Fibroblast of the conjunctiva (primary cell): ENCODE measurements at places on chromosomes 5 and 9.

DNA sequence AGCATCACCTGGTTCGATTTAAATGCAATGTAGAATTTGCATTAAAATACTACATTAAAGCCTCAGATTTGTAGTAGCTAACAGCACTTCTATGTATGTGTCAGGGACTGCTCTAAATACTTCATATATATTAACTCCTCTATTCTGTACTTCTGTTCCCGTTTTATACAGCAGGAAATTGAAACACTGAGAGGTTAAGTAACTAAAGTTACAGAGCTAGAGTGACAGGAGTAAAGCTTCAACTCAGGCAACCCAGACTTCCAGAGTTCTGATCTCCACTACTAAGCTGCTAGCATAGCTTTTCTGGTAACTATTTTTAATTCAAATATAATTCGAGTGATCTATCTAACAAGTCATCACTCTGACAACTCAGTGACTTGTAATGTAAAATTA lies 619 bp upstream of the APC start:
- DNase-seq, result no peak

- DNase-seq, result no peak
These were observed 110.4 kb downstream of the NFIB start for GRCh38 chr9:14203356-14204056.

DNA sequence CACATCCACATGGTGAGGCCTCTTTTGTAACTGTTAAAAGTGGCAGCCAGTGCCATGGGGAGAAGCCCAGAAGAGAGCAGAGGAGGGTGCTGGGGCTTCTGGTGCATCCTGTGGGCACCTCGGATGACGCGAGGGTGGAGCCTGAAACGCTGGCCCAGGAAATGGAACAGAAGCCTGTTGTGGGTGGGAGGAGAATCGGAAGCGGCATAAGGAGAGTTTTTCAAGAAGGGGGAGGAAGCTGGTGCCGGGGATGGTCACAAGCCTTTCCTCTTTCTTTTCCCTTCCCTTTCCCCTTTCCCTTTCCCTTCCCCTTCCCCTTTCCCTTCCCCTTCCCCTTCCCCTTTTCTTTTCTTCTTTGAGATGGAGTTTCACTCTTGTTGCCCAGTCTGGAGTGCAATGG lies 12.9 kb downstream of the ANKRD33B start:
- no peak for DNase-seq

DNA sequence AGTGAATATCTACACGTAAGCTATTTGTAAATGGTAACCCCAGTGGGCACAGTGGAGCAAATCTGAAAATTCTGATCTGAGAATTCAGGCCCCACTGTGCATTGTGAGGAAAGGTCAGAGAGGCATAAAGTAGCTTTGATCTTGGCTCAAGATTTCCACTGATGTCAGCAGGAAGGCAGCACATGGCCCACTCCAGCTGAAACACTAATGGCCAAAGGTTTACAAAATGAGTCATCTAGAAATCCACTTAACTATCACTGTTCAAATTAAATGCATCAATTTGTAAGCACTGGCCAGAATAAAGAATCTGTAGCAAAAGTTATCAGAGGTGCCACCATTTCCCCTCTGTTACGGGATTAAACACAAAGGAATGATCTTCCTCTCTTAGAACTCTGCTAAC lies 191.6 kb downstream of the C9orf152 start:
- no peak for DNase-seq

GRCh38 chr5:118553662-118554061 lies 434.7 kb downstream of the DTWD2 start:
- DNase-seq, result peak; percentile 96

GRCh38 chr5:168852329-168852728 lies 273.2 kb upstream of the PANK3 start:
- no peak for DNase-seq

- no peak for DNase-seq
These were observed 24.3 kb upstream of the FAT2 start for GRCh38 chr5:151615431-151615830.

DNA sequence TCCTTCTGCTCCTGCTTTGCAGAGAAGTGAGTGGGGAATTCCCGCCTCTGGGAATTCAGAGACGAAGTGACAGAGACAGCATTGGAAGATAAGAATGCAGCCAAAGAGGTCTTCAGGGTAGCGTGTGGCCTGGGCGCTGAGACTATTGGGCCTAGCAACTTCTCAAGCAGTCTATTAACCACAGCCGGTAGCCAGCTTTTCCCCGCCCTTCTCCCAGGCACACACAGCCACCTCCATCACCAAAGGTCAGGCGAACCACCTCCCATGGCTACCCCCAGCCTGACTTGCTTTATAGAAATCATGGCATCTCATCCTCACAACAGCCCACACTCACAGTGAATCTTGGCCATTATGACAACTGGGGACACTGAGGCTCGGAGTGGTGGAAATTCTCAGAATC lies 124.2 kb downstream of the KCNIP1 start:
- no peak for DNase-seq

- no peak for DNase-seq
These were observed 64.3 kb upstream of the CAMK4 start for GRCh38 chr5:111159845-111160244.

GRCh38 chr5:55994495-55994997 lies at the start of gene IL6ST:
TSS of gene IL6ST (minus strand) at chr5:55994963. CDS start at chr5:55976278, 18,685 bp downstream.
- no peak for DNase-seq

DNA sequence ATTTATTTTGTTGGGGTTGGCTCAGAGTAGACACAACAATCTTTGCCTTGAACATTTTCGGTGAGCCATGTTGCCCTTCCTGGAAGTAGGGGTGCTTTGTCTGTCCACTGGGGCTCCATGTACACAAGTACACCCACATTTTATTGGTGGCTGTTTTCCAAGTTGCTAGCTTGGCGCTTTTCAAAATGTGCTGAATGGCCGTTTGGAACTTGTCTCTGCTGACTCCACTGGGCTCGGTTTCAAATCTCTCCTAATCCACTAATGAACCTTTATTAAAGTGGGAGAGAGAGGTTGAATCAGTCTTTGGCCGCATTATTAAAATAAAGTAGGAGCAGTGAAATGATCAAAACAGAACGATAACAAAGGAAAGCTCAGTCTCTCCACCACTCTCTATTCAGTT lies 64.6 kb upstream of the TAF11L2 start:
- DNase-seq, result no peak

DNA sequence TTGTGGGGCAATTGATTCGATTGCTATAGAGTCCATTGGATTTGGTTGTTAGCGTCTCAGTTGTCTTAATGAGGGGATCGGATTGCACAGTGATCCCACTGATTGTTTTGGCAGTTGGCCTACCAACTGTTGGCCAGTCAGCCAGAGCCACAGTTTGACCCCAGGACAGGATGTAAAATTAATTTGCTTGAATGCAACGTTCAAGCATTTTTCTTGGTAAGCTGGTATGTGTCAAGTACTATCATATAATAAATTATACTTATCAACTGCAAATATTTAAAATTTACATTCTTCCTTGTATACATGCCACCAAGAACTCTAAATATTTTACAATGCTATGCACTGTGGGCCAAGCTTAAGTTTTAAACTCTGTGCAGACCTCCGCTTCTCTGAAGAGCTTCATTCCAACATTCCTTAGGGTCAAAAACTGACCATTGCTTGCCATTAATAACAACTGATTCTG lies 80.4 kb upstream of the OSMR start:
- DNase-seq, result peak; percentile 29

DNA sequence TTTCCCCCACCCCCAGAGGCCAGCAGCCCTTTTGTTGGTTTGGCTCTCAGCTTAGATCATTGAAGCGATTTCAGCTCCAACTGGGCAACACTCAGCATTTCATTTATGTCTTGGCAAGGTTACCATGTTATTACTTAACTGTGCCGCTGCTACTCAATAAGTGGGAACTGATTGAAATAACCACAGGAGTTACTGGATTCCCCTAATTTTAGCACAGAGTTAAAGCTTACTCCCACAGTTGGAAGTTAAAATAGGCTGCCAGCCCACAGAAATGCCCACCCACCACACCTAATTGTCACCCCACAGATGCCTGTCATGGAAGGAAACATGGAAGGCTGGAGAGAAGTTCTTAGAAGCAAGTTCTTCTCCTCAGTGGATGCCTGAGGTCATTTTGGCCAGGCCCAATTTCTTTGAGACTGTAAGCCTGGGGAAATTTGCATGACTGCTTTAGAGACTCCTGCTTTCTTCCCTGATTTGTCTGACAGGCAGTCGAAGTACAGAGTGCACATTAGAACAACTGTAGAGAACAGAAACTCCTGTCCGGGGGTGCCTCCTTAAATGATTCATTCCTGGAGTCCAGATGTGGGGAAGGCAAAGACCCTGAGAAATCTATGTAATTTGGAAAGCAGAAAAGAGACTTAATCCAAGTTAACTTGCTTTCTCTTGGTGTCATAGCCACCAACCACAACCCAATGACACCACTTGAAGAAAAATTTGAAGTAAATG lies 370.0 kb downstream of the ZSWIM6 start:
- no peak for DNase-seq

- no peak for DNase-seq
These were observed 12.6 kb downstream of the ANKDD1B start for GRCh38 chr5:75623846-75624245.

DNA sequence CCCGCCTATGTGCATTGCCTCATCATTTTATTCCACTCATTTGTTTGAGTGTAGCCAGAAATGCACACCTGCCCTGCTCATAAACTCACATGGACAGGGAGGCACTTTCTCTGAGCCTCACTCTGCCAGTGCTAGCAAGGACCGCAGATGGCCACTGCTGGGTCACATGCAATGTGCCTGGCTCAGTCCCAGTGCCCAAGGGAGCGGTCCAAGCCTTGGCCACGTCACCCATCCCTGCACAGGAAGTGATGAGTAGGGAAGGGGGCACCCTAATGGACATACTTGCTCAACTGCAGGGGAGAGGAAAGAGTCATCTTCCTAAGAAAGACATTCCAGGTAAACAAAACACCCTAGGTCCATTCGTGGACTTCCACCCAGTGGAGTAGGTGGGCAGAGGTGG lies 630.9 kb downstream of the IRX1 start:
- no peak for DNase-seq

- no peak for DNase-seq
These were observed 133.4 kb upstream of the SPEF2 start for GRCh38 chr5:35484241-35484640.

- no peak for DNase-seq
These were observed 19.7 kb downstream of the LCP2 start for GRCh38 chr5:170277867-170278281.

DNA sequence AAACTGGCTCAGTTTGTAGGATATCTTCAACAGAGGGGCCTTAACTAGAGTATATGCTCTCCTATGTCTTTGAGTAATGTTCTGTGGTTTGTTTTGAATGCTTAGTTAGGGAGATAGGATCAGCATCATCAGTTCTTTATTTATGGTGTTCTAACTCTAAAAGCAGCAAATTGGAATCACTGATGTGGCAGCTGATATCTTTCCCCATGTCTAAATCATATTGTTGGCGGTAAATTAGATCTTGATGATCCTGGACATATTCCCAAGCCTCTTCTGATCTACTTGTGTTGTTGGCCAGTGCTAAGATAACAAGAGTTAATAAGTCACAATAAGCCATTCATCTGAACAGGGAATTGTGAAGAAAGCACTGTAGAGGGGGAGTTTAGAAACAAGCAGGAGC lies 332.4 kb upstream of the DAB2 start:
- DNase-seq, result no peak

- no peak for DNase-seq
These were observed 1647.4 kb upstream of the CDH9 start for GRCh38 chr5:28685794-28686193.

DNA sequence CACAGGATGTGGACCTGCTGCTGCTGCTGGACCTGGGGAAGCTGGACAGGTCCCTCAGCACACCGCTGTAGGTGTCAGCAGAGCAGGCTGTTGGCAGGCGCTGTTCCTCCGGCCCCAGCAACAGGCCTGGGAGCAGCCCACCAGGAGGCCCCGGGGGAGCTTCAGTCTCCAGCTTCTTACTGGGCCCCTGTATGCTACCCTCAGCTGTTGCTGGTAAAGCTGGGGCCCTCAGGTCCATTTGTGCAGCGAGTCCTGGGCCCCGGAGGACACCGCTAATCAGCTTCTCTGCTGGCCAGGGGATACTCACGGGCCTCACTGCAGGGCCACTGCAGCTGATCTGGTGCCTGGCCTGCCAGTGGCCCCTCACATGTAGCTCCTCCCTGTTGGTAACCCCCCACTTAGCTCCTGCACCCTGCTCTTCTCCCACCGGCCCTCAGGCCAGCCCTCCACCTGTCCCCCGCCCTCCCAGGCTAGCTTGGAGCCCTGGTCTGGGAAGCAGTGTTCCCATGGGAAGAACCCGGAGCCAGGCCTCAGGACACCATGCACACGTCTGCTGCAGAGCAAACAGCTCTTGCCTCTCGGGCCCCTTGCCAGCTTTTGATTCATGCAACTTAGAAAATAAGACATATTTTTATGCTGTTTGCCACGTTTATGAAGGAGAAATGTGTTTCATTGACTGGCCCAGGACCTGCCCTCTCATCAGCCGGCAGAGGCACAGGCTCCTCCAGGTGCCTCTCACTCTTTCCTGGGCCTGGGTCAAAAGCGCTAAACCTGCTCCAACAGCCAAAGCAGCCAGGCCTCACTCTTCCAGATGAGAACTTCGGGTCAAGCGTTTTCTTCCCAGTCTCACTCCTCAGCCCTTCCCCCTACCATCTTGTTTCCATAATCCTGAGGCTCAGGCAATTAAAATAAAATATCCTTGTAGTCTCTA lies 61.0 kb upstream of the ADAMTS2 start:
- DNase-seq, result peak; percentile 6

GRCh38 chr5:90201923-90202322 lies 207.6 kb downstream of the CETN3 start:
- peak; percentile 3 for DNase-seq

GRCh38 chr5:136458481-136458880 lies 93.1 kb upstream of the TRPC7 start:
- no peak for DNase-seq
